Brain (organoid and tissue), 16 donors: ENCODE measurements at places on chromosomes 3 and 15.

- DNase-seq = no peak
Observed at GRCh38 chr15:51768018-51768417, 16.6 kb downstream of the TMOD2 start.

DNA sequence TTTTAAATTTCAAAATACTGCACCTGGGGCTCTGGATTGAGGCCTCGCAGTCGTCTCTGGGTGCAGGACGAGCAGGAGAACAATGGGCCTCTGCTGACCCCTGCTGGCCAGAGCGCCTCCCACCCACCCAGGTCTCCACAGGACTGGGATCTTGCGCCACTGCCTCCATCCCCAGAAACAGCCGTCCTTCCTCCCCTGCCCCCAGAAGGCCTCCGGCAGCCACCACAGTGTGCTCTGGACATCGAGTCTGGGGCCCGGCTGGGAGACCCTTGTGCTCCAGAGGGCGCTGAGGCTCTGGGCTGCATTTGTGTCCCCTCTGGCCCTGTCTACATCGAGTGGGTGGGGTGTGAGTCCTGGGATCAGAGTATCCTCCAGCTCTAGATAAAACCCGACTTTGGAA lies 6.7 kb upstream of the ACSBG1 start:
- DNase-seq = peak; percentile 86

DNA sequence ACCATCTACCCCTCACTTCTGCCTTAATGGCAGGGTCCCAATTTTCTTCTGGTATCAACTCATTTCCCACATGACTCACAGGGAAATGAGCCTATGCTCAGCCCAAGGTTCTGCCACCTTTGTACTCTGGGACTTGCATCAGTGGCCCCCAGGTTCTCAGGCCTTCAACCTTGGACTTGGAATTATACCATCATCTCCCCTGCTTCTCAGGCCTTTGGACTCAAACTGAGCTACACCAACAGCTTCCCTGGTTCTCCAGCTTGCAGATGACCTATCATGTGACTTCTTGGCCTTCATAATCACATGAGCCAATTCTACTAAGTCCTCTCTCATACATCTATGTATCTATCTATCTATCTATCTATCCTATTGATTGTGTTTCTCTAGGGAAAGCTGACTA lies 149.5 kb downstream of the PLCH1 start:
- no peak for DNase-seq

DNA sequence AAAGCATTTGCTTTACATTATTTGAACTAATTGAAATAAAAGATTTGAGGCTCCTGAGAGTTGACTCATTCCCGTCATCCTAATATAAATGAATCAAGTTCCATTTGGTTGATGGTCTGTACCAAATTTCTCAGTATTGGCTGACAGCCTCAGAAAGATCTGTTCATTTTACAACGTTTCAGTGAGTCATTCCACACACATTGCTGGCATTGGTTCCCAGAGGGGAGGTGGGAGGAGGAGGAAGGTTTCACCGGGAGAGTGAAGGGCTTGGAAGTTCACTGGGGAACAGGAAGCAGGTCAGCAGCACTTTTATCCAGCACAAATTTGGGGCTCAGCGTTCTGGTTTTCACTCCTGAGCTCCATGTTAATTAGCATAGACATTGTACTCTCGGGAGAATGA lies 176.7 kb upstream of the CADPS start:
- DNase-seq = peak; percentile 32

GRCh38 chr15:38961931-38962330 lies 397.3 kb upstream of the RASGRP1 start:
- peak; percentile 50 for DNase-seq

- no peak for DNase-seq
Observed at GRCh38 chr3:120524171-120524923, 71.8 kb upstream of the NDUFB4 start.

DNA sequence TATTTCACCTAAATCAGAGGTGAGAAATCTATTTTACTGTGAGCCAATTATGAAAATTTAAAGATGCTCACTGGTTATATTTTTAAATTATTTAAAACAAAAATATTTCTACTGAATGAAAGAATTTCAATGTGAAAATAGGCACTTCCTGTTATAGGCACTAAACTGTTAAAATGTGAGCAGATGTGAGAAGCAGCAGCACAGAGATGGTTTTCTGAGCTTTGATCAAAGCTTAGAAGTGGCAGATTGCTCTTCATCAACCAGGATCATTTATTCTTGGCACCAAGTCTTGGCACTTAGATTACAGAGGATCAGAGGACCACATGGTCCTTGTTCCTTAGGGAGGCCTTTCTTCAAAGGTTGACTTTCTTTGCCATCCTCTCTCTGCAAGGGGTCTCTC lies 18.0 kb upstream of the TSC22D2 start:
- no peak for DNase-seq

GRCh38 chr3:20462723-20463122 lies 276.7 kb upstream of the SGO1 start:
- DNase-seq = no peak

DNA sequence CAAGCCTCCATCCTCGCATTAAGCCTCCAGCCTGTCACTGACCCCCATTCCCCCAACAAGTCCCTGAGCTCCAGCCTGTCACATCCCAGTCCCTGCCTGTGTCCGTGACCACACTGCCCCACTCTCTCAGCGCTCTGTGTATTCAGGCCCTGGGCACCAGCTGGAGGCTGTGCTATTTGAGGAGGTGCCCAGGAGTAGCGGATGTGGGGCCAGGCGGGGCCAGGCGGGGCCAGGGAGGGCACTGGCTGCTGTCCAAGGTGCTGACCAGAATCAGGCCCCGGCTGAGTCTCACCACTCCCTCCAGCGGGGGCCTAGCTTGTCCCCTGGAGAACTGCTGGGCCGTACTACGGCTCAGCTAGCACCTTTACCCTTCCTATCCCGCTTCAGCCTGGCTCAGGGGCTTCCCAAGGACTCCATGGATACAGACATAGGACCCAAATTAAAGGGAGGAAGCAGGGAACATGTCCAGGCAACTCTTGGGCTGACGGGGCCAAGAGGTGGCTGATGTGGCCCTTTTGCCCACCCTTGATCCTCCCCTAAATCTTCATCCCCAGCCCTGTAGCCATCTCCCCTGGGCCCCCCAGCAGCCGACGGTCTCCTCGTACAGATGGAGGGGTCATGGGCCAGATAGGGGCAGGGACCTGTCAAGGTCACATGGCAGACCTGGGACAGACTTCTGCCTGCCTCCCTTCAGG lies 1.1 kb downstream of the HHATL start:
- no peak for DNase-seq

- peak; percentile 39 for DNase-seq
Observed at GRCh38 chr3:43372809-43373559, 86.6 kb downstream of the SNRK start.

- DNase-seq = no peak
Observed at GRCh38 chr3:141372656-141373055, 4.4 kb downstream of the ZBTB38 start.

- DNase-seq = no peak
Observed at GRCh38 chr15:31051496-31052080, 49.9 kb downstream of the TRPM1 start.

DNA sequence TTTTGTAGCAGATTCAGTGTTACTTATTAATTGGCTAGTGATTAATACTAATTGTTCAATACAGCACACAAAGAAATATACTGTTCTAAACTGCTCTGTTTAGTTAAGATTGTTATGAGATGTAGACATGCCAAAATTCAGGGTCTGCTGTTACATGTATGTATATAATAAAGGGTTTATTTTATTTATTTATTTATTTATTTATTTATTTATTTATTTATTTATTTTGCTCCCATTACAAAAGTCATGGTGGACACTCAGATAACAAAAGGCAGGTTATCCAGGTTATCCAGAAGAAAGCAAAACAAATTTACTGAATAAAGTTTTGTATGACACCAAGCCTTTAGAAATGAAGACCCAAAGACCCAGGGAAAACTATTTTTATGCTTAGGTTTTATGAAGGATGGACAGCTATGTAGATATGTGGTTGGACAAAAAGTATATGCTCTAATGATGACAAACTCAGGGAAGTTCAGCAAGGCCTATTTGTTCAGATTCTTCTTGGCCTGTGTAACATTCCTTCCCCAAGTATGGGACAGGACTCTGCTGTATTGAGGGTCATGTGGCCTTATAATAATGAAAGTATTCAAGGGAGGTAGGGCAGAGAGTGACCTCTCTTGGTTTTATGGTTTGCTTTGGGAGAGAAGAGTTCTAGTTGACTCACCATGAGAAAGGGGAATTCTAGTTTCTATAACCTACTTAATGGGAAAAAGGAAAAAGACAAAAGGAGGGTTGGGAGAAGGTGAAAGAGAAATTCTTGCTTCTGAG lies 1056.8 kb downstream of the ROBO2 start:
- no peak for DNase-seq

DNA sequence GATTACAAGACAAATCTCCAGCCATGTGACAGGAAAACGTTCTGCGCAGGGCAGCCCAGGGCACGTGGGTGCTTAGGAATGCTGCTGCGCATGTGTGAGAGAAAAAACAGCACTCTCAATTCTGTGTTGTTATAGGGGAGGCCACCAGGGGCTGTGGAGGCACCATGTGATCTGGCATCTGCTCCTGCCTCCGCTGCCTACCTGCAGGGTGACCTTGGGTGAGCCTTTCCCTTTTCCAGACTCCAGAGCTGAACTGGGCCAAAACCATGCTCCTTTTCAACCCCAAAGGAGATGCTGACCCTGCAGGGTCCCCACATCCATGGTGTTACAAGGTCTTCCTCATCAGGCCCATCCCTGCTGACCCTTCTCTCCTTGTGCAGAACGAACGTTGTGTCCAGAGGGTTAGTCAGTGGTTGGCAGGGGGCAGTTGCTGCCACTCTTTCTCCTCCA lies 81.5 kb upstream of the RASGRF1 start:
- no peak for DNase-seq

- no peak for DNase-seq
Observed at GRCh38 chr3:165919284-165919683, 82.1 kb upstream of the BCHE start.

GRCh38 chr3:81760215-81760614 lies 1.2 kb downstream of the GBE1 start:
- no peak for DNase-seq

DNA sequence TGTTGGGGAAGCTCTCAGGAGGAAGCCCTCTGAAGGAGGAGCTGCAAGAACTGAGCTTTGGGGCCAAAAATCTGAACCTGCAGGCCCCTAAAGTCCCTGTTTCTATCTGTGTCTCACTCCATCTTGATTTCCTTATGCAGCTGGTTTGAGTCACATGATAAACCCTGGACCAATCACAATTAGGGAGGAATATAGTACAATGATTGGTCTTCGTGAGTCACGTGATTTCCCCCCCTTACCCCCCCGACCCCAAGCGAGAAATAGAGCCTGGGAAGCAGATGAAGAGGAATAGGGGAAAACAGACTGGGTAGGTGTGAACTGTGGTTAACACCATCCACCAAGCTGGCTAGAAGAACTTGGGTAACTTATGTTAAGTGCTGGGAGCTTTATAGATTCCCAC lies 12.9 kb downstream of the CRABP1 start:
- DNase-seq = no peak

- DNase-seq = no peak
Observed at GRCh38 chr3:21526461-21526860, 224.5 kb downstream of the ZNF385D start.

- DNase-seq = no peak
Observed at GRCh38 chr15:96638793-96639192, 308.3 kb downstream of the NR2F2 start.

DNA sequence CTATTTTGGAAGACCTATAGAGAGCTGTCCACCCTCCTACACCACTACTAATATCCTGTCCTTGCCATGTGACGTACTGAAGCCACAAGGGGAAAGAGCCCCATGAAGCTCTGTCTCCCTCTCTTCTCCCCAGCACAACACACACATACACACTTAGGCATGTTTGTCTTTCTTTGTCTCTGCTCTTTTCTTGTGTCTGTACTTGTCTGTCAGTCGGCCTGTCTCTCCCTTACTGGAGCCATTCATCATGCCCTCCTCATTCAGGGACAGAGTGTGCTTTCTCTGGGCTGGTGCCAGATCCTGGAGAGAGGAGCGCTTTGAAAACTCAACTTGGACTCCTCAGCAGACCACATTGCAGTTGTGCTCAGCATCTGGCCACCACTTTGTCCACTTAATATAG lies 47.6 kb downstream of the PSMD6 start:
- peak; percentile 74 for DNase-seq

- DNase-seq = no peak
Observed at GRCh38 chr3:32584660-32585059, 14.0 kb upstream of the DYNC1LI1 start.

DNA sequence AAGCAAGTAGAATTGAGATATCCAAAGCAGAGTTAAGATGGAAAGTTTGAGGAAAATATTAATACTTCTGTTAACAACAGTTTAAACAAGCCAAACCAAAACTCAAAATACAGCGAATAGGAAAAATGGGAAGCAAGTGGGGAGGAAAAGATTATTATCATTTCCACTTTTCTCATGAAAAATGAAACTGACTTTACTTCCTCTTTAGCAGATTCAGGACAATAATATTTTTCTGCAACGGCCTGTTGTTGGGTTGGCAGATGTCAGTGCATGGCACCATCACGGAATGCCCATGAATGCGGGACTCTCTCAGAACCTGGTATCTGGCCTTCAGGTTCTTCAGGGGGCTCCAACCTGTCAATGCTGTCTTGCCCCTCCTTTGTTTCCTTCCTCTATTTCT lies 11.1 kb downstream of the ANKUB1 start:
- DNase-seq = no peak

GRCh38 chr3:28328188-28329151 lies 20.1 kb upstream of the ZCWPW2 start:
- DNase-seq = peak; percentile 52

DNA sequence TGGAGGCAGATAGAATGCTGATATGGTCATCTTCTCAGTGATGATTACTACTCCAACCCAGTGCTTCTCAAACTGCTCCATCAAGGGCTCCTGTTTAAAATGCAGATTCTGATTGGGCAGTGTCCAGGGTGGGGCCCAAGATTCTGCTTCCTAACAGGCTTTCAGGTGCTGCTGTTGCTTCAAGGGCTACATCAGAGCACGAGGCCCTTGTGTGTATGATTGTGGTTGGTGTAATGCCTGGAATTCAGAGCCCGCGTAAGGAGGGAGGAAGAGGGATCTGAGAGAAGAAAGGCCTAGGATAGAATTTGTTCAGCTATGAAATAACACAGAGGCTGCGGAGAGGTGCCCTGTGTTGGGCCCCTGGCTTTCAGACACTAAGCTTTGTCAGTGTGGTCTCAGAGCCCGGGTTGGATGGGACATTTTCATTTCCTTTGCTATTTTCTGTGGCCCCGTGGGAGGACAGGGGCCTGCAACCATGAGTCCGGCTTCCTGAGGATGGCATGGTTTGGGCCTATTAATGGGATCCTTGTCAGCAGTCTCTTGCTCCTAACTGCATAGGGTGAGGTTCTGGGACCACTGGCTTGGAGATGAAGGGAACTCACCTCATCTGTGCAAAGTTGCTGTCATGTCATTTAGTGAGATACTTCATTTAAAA lies 53.0 kb downstream of the ATP1B3 start:
- no peak for DNase-seq

GRCh38 chr15:88323468-88323867 lies 66.9 kb upstream of the NTRK3 start:
- no peak for DNase-seq
